ENCODE measurements at places on chromosomes 13 and 19. TPM values are rescaled to one million over a fixed set of nuclear protein-coding genes. Genes with fewer than 3 reads are reported as not detected.
A peak's percentile ranks its signal among the peaks of the same experiment; 100 is the strongest.

GRCh38 chr19:23867895-23868294 is 46.8 kb upstream of the ZNF726 start:
- H3K4me1 ChIP-seq = no peaks in the 10 kb centered on the region
- no peaks in the 10 kb centered on the region for H3K36me3 ChIP-seq
- no peak overlapping the region for H3K27ac ChIP-seq
- no peak for DNase-seq
- no peaks in the 10 kb centered on the region for H3K27me3 ChIP-seq

DNA sequence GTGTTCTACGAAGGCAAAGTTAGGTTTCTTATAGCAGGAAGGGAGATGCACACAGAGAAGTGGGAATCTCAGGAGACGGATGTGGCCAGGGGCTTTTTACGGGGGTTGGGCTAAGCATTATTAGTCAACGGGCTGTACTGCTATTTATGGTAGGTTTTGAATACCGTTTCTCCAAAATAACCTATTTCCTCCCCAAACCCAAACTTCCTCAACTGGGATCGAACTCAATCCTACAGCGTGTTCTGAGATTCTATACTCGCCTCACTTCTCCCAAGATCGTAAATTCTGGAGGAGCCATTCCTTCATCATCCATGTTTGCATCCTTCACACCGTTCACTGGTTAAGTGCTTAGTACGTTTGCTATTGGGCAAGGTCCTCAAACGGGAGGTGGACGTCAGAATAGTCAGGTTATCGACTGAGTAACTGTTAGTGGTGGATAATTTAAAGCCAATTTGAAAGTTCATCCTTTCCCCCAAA is 1.2 kb upstream of the TRIM13 start:
- H3K27me3 ChIP-seq = no peaks in the 10 kb centered on the region
- DNase-seq = no peak
- H3K4me3 ChIP-seq = peak overlapping the region; percentile 68
- H3K36me3 ChIP-seq = peaks cover 51% of the 10 kb centered on the region

GRCh38 chr13:114035583-114036531 is 62.0 kb upstream of the C13orf46 start:
- H3K4me3 ChIP-seq = no peak overlapping the region
- peak; percentile 51 for DNase-seq
- H3K27me3 ChIP-seq = no peaks in the 10 kb centered on the region
- peaks cover 43% of the 10 kb centered on the region for H3K4me1 ChIP-seq
- H3K27ac ChIP-seq = peak overlapping the region; percentile 32

- H3K4me3 ChIP-seq = no peak overlapping the region
- no peaks in the 10 kb centered on the region for H3K27me3 ChIP-seq
- H3K4me1 ChIP-seq = no peaks in the 10 kb centered on the region
- peak overlapping the region; percentile 52 for H3K27ac ChIP-seq
These were observed 22.2 kb downstream of the PCID2 start for GRCh38 chr13:113186061-113186900.

GRCh38 chr13:51240178-51240577 is 18.0 kb downstream of the FAM124A start:
- no peaks in the 10 kb centered on the region for H3K27me3 ChIP-seq
- H3K4me1 ChIP-seq = no peaks in the 10 kb centered on the region
- no peak overlapping the region for H3K27ac ChIP-seq
- H3K36me3 ChIP-seq = no peaks in the 10 kb centered on the region

- H3K27ac ChIP-seq = no peak overlapping the region
- H3K4me3 ChIP-seq = no peak overlapping the region
- H3K4me1 ChIP-seq = no peaks in the 10 kb centered on the region
- H3K36me3 ChIP-seq = no peaks in the 10 kb centered on the region
These were observed 16.6 kb downstream of the IL12RB1 start for GRCh38 chr19:18070181-18070580.

GRCh38 chr19:44626048-44626624 is 12.8 kb downstream of the IGSF23 start:
- no peaks in the 10 kb centered on the region for H3K27me3 ChIP-seq
- no peaks in the 10 kb centered on the region for H3K36me3 ChIP-seq
- no peak overlapping the region for H3K4me3 ChIP-seq

- H3K4me3 ChIP-seq = no peak overlapping the region
- no peaks in the 10 kb centered on the region for H3K36me3 ChIP-seq
- DNase-seq = no peak
- H3K27ac ChIP-seq = no peak overlapping the region
These were observed 30.4 kb downstream of the RASL11A start for GRCh38 chr13:27300941-27301586.

DNA sequence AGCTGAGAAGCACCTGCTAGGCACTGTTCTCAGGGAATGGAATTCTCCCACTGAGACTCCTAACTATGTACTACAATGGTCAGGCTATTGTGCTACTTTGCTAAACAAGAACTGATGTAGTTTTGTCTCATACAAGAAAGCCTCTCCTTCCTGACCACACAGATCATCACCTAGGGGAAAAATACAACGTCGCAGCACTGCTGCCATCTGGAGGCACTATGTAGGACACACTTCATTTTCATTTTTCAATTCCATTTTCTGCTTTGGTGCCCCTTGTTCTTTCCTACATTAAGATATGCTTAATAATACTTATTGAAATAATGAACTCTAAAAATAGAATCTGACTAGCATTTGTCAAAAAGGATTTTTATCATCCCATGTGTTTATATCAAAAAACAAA is 21.1 kb downstream of the PROSER1 start:
- peak overlapping the region; percentile 75 for H3K27ac ChIP-seq
- H3K4me3 ChIP-seq = no peak overlapping the region
- DNase-seq = no peak
- no peaks in the 10 kb centered on the region for H3K36me3 ChIP-seq

DNA sequence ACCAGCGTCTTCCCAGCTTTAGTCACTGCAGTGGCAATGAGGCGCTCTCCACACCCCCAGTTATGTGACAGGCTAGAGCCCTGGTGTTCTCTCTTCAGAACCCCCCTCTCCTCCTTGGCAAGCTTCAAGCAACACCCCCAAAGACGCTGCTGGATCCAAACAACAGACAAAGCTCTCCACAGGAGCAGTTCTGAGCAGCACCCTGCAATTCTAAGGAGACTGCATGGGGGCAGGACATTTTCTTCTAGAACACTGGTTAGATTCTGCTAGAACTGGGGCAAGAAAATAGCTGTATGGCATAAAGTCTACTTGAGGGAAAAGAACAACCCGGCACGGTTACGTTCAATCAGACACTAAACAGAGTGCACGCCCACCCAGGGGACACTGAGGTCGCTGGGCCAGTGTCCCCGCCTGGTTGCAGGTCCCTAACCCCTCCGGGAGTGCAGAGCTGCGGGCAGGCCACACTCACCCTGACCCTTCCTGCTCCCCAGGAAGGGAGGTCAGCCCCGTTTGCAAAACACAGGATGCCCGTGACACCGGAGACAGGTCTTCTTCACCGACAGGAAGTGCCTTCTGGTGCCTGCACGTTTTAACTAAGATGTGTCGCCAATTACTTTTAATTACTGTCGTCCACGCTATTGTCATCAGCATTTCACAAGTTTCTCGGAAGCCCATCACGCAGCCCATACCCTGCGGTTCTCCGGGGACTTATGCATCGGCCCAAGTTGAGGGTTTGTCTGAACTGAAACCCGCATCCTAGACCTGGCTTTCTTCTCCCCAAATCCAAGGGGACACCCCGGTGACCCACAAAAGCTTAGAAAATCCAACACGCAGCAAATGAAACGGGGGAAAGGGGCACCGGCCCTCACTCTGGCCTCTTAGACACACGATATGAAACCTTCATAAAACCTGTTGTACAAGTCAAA is 943 bp downstream of the GJB6 start:
- no peak for DNase-seq
- H3K27me3 ChIP-seq = peaks cover 51% of the 10 kb centered on the region
- no peaks in the 10 kb centered on the region for H3K4me1 ChIP-seq
- H3K4me3 ChIP-seq = peak overlapping the region; percentile 53

DNA sequence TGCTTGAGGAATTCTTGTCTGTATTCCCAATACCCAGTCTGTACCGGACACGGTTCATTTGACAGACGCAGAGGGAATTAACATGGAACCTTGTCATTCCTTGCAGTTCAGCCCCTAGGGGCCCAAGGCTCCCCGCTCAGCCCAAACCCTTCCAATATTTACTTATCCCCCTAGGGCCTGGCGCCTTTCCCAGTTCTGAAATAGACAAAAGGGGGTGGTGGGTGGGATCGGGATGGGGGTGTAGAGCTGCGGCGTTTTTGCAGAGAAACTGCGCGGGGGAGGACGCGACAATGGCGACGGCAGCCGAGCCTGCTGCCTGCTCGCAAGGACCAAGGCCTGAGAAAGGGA is 583 bp downstream of the AKAP8L start:
- no peaks in the 10 kb centered on the region for H3K27me3 ChIP-seq
- peaks cover 60% of the 10 kb centered on the region for H3K4me1 ChIP-seq
- peak overlapping the region; percentile 93 for H3K27ac ChIP-seq
- H3K4me3 ChIP-seq = peak overlapping the region; percentile 97

DNA sequence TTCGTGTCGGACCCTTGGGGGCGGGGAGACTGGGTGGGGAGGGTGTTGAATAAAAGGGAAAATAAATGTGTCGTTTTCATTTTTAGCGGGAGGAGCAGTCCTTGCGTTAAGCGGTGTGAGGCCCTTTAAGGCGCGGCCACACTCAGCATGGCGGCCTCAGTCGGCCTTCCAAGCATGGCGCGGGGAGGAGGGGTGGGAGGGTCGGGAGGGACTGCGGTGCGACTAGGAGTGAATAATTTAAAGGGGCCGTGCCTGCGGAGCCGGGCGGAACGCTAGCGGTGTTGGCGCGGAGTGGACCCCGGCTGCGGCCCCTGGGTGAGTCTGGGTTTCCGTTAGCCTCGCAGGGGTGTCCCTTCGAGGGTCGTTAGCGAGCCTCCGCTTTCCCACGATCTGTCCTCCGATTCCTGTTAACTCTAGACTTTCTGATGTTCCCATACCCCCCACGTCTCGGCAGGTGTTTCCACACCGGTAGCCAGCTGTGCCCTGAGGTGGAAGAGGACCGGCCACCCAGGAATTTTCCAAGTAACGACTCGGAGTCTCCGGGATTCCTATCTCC is 1.5 kb upstream of the PNPLA6 start:
- DNase-seq = peak; percentile 89
- H3K27me3 ChIP-seq = no peaks in the 10 kb centered on the region
- H3K27ac ChIP-seq = peak overlapping the region; percentile 86
- peaks cover 11% of the 10 kb centered on the region for H3K4me1 ChIP-seq
- H3K4me3 ChIP-seq = peak overlapping the region; percentile 91
- peaks cover 50% of the 10 kb centered on the region for H3K36me3 ChIP-seq

- H3K36me3 ChIP-seq = no peaks in the 10 kb centered on the region
- no peak overlapping the region for H3K27ac ChIP-seq
- H3K27me3 ChIP-seq = peaks cover 18% of the 10 kb centered on the region
- no peak for DNase-seq
These were observed 1.0 kb downstream of the GRIK5 start for GRCh38 chr19:42068756-42069571.

DNA sequence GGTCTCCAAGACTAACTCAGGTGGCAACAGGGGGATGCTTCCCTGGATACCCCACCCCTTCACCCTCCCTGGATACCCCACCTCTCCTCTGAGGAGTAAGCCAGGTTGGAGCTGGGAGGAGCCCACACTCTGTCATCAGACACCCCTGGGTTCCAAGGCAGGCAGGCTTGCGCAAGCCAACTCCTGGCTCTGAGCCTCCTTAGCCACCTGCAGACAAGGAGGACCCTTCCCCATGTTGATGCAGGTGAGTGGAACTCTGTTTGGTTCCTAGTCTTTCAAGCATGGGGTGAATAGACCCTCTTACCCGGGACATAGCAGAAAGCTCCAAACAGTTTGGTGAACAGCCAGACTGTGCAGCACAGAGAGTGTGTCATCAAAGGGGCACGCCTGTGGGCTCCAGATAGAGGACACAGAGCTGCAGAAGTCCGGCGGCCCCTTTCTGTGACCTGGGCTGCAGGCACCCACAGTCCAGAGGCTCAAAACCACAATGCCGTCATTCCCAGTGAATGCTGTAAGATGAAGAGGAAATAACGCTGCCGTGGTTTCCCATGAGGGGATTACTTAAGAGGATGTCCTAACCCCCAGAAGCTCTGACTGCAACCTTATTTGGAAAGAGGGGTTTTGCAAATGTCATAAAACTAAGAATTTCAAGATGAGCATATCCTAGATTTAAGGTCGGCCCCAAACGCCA is 12.1 kb upstream of the HAS1 start:
- peak; percentile 64 for DNase-seq
- no peaks in the 10 kb centered on the region for H3K27me3 ChIP-seq
- H3K4me1 ChIP-seq = no peaks in the 10 kb centered on the region
- no peak overlapping the region for H3K4me3 ChIP-seq
- no peaks in the 10 kb centered on the region for H3K36me3 ChIP-seq
- H3K27ac ChIP-seq = no peak overlapping the region

DNA sequence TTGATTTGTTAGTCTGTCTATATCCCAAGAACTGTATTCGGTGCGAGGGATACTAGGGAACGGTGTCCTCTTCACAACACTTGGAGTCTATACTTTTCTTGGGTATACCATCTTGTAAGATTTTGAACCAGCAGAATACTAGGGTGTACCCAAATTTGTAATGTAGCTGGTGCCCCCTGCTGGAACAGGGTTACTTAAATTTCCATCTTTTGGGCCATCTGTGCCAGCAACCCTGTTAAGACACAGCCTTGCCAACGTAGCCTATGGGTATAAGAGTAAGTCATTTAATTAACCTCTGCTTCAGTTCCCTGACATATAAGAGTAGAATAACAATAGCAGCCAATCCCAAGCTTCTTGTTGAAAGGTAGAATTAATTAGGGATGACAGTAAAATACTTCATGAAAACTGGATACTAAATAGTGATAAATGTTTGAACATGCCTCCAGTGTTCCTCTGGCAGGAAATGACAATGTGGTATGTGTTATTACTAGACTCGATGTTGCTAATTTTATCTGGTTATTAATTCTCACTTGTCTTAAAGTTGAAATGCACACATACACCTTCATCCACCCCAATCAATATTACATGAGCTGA is 607.6 kb downstream of the FGF9 start:
- H3K27me3 ChIP-seq = no peaks in the 10 kb centered on the region
- no peaks in the 10 kb centered on the region for H3K36me3 ChIP-seq
- H3K4me1 ChIP-seq = no peaks in the 10 kb centered on the region
- no peak overlapping the region for H3K4me3 ChIP-seq
- DNase-seq = no peak

CEACAM7 gene
- not detected for total RNA-seq

UBE2L5 gene
- not detected for total RNA-seq

CRYL1 gene
- 17.0 TPM for total RNA-seq

MEF2B gene
- total RNA-seq = 0.65 TPM

CARS2 gene
- total RNA-seq = 45.6 TPM

ERICH6B gene
- total RNA-seq = not detected

SHD gene
- not detected for total RNA-seq

All from psoas muscle (tissue), 8 donors.